ENCODE measurements at places on chromosomes 2 and 18. TPM values are rescaled to one million over a fixed set of nuclear protein-coding genes. Genes with fewer than 3 reads are reported as not detected.

The LRPPRC gene
- 166 TPM for total RNA-seq

The GPR39 gene
- not detected for total RNA-seq

The NEB gene
- 0.29 TPM for total RNA-seq

The SERPINB11 gene
- not detected for total RNA-seq

The DLX2 gene
- 0.16 TPM for total RNA-seq

The CHRNG gene
- not detected for total RNA-seq

The DSG1 gene
- not detected for total RNA-seq

The AAK1 gene
- total RNA-seq = 74.0 TPM

The NAT8 gene
- total RNA-seq = not detected

GRCh38 chr2:25347205-25347815 lies 5.6 kb upstream of the DNMT3A start:
- DNase-seq = no peak

DNA sequence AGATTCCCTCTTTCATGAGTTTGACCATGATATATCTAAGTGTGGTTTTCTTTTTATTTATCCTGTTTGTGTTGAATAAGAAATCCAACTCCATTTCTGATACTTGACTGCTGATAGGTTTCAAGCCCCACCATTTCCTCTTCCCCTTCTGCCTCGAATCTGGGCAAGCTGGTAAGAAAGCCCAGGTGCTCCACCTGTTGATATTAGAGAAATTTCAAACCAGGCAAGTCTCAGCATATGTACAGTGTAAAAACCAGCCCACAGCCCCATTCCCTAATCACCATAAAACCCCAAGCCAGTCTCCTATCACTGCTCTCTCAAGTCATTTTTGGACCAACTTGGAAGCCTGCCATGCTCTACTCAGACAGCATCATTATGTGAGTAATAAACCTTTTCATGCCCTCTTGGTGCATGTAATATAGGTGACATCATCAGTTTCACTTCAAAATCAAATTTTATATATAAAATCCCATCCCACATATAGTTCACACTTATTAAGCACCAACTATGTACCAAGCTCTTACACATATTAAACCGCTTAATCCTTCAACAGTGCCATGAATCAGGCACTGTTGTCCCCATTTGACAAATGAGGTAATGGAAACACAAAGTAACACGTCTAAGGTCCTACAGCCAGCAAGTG lies 46.6 kb downstream of the SMAD2 start:
- no peak for DNase-seq

DNA sequence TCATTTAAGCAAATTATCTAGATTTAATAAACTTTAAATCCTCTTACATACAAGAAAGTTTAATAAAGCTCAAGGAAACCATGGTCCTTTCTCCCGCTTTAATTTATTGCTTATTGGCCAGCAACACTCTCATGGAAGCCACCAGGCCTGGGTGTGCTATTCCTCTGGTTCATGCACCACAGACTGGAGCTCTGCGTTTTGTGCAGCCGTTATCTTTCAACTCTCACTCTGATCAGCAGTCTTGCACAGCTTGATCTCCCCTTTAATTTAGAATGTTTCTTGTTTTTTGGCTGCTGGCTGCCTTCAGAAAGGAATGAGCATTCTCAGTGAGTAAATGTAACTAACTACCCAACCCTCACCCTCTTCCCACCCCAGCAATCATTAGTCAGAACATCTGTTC lies 318.7 kb downstream of the MEIS1 start:
- DNase-seq = no peak

GRCh38 chr2:32877587-32878510 lies 68.9 kb upstream of the LTBP1 start:
- DNase-seq = no peak

DNA sequence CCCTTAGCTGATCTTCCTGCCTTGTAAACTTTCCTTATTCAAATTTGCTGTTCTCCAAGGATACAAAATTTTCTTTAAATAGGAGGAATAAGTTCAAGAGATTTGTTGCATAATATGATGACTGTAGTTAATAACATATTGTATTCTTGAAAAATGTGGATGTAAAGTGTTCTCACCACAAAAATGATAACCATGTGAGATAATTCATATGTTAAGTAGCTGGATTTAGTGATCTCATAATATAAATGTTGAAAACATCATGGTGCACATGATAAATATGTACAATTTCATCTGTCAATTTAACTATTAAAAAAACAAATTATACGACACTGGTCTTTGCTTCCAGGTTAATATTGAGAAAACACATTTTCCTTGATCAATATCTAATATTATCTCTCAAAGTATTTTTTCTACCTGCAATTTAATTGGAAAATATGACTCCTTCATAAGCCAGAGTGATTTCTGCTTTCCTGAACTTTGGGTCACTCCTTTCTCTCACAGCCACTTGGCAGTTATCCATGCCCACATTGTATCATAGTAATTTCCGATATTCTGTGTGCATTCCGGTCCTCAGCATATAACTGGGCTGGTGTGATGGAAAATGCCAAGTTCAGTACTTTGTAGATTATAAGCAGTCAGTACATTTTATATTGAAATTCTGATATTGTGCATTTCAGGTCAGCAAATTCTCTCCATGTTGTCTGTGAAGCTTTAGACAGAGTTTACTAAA lies 152.6 kb downstream of the GULP1 start:
- no peak for DNase-seq

DNA sequence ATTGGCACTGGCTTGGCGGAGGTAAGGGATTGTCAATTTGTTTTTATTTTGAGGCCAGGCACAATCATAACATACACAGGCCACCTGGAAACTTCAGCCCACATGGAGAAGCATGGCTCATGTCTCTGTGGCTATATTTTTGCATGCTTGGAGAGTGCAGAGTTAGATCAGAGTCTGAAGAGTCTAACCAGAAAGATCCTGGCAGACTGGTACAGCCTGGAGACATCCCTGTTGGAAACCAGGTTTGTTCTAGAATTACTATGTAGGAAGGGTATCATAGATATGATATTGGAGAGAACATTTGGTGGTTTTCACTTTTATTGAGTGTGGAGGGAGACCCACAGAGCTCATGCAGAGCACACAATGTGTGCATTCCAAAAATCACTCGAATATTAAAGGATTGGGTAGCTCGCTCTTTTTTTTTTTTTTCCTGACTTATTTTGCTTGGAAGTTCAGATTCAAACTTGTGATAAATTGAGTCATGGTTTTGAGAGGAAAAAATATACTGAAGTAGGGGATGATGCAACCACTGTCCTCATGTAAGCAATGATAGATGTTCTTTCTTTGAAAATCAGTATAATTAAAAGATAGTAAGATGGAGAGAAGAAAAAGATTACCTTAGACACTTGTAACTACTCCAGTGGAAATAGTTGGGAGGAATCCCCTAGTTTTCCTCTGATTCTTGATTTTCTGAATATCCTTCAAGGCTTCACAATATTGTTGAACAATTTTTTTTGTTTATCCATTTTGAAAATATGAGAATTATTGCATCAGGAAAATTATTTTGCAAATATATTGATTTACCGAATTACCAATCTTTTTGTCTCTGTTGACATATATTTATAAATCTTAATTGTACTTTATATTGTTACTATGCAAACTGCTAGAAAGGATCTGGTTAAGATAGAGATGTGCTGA lies 185.7 kb upstream of the ZEB2 start:
- DNase-seq = no peak

- DNase-seq = no peak
Observed at GRCh38 chr18:62999392-62999791, 284.1 kb downstream of the PHLPP1 start.

- DNase-seq = no peak
Observed at GRCh38 chr18:48557640-48558174, 18.9 kb downstream of the CTIF start.

DNA sequence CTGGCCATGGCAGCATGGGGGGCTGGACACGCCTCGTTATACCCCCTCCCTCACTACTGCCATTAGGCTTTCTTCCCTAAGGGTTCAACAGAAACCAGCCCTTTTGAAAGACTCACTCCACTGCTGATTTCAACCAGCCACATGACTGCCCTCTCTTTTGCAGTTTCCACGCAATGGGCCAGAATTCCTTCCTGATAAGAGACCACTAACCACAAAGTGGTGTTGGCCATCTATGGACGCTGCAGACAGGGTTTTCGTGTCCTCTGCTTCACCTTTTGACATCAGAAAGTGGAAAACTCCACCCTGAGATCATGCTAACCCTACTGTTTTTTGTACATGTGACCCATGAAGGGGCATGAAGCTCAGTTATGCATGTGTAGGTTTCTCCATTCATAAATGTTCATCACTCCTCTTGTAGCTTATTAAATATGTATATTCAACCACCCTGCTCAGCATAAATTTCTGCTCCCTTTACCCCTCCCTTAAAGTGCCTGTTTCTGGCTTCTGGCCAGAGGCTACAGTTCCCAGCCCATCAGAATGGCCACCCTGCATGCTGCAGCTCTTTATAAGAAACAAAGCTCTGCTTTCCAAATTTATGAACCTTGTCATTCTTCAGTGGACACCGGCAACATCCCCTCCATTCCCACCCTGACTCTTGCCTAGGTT lies 106.6 kb upstream of the MSH6 start:
- no peak for DNase-seq

DNA sequence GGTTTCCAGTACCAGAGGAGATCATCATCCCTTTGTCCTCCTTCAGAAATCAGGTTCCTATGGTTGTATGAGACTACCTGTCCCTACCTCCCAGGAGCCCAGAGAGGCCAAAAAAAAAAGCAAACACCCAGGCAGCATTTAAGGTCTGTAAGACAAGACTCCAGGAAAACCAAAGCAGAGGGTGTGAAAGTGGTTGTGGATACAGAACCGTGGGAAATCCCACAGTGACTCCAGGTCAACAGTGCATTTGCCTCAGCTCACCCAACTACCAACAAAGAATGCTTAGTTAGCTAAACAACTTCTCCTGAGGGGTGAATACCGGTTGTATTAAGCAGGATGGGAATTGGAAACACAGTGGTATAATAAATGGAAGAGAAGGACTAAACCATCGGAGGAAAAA lies 83.6 kb downstream of the LBH start:
- no peak for DNase-seq

DNA sequence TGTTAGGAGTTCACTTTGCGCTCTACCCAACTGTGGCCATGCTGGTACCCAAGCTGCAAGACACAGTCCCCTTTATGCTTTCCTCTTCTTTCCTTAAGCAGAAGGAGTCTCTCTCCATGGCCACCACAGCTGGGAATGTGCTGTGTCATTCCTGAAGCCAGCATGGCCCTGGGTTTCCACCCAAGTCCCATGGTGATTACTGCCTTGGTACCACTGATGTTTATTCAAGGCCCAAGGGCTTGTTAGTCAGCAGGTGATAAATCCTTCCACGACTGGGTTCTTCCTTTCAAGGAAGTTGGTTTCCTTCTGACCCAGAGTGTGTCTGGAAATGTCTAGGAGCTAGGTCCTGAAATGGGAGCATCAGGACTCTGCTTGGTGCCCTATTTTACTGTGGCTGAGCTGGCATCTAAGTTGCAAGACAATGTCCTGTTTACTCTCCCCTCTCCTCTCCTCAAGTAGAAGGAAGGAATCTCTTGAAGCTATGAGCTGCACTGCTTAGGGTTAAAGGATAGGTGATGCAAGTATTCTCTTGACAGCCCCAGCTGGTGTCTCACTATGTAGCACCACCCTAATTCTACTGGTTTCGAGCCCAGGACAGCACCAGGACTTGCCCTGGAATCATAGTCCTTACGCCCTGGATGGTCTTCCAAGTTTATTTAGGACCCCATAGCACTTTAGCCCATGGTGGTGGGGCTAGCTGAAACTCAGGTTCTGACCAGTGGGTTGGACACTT lies 18.7 kb upstream of the NUP35 start:
- DNase-seq = no peak

DNA sequence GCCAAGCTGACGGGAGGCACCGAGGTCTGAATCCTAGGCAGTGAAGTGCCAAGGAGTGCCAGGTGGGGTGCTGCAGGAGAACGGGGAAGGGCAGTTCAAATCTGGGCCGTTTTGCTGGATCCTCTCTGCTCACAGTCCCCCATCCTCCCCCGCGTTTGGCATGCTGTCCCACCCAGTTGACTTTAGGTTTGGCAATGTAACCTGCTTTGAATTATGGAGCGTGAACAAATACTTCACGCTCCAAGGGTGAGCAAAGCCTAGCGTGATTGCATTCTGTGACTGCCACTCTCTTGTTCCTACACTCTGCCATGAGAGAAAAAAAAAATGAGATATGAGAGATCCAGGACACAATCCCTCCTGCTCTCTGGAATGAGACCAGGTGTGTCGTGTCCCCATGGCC lies 381.9 kb downstream of the ZNF516 start:
- no peak for DNase-seq

GRCh38 chr2:157152362-157152761 lies 105.1 kb upstream of the GALNT5 start:
- no peak for DNase-seq

DNA sequence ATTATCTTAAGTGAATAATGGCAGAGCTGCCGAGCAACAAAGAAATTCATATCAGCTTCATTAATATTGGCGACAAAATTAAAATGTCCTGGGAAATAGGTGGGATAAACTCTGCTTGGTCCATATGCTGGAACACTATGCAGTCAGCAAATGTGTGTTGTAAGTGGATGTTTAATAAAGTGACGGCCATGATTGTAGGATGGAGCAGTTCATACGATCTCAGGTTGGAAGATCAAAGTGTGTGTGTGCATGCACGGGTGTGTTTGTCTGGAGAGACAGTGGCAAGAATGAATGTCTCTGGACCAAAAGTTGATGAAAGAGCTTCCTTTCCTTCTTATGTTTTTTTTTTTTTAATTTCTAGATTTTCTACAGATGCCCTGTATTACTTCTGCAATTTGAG lies 14.8 kb downstream of the TWIST2 start:
- DNase-seq = no peak

DNA sequence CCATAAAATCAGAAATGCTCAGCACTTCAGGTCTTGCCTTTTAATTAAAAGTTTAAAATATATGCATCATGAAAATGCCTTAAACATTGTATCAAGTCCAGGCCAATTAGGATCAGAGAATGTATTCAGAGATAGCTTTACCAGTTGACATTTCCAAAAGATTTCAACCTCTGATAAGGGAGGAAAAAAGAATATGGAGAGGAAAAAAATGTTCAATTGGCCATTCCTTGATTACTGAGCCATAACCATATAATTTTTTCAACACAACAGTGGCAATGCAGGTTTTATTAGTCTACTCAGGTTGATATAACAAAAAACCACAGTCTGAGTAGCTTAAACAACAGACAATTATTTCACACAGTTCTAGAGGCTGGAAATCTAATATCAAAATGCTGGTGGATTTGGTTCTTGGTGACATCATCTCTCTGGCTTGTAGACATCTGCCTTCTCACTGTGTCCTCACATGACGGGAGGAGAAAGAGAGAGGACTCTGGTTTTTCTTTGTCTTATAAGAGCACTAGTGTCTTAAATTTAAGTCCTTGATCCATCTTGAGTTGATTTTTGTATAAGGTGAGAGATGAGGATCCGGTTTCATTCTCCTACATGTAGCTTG lies 111.9 kb downstream of the IRS1 start:
- DNase-seq = no peak

- no peak for DNase-seq
Observed at GRCh38 chr2:196293751-196294515, 122.6 kb upstream of the STK17B start.

GRCh38 chr18:35616664-35617423 lies 35.3 kb downstream of the GALNT1 start:
- peak; percentile 58 for DNase-seq

All from CD8-positive, alpha-beta memory T cell (primary cell).